CMK (cell line): ENCODE measurements at places on chromosomes 6 and 20.

- DNase-seq: no peak
These were observed 23.1 kb downstream of the SPAG4 start for GRCh38 chr20:35638751-35639150.

DNA sequence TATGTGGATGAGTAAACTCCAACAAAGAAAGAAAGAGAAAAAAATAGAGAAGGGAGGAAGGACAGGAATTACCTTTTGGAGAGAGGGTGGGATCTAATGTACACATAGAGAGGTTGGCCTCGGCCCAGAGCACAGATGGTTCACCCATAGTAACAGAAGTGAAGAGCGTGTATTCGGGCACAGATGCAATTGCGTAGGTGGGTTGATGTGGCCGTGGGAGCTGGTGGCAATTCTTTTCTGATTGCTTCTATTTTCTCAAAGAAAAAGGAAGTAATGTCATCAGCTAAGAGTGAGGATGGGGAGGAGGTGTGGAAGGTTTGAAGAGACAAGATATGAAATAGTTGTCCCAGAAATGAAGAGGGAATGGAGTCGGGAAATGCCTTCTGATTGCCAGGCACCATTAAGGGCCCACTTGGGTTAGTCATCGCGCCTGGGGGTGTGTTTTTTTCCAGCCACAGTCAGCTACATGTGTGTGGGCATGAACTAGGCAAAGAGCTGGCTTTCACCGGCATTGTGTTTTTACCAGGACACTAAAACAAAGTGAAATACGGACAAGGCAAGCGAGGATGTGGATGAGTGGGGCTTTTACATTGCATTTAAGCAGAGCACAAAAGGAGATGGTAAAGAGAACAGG is 158.7 kb downstream of the SYNE1 start:
- DNase-seq: no peak

DNA sequence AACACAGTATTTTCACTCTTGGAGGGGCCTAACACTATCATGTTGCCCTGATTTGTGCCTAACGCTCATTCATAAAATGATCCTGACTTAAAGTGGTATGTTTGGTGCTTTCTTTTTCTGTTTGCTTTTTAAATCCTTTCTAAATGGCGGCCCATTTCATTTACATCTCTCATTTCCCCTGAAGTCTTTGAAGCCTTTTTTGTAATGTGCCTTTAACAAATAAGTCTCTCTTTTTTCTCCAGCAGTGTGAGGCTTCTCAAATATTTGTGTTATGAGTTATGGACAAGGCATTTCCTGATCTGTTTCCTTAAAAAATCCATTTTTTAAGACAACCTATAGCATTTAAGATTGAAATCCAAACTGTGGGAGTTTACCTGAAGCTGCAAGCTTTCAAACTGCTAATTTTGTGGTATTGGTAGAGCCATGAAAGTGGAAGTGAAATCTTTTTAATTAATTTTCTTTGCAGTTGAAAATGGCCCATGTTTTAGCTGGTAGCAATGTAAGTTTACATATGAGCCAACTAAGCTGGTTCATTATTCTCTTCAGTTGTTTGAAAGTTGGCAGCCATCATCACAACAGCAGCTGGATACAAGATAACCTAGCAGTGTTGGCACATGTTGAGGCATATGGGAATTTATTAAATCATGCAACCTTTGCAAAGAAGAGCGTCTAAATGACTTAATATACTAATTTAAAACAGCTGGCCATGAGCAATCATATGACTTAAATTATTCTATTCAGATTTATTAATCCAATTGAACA is 469.7 kb downstream of the CDKAL1 start:
- no peak for DNase-seq

DNA sequence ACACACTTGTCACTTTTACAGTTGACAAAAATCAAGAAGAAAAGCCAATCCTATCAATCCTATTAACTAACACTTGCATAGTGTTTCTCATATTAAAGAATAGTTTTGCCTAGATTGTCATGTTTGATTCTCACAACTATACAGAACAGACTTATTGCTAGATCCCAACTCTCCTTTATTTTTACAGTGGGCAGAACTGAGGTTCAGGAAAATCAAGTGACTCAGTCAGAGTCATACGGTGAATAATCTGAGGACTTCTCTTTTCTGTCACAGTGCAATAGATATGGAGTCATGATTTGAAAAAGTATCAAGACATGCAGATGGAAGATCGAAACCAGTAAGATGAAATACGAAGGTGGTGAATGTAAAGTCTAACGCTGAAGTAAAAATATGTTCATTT is 195.1 kb upstream of the CITED2 start:
- DNase-seq: no peak

- no peak for DNase-seq
These were observed 42.5 kb downstream of the MYLIP start for GRCh38 chr6:16171400-16171799.

- no peak for DNase-seq
These were observed 28.0 kb downstream of the PSMG4 start for GRCh38 chr6:3286641-3287171.

- no peak for DNase-seq
These were observed 83.5 kb downstream of the WASF1 start for GRCh38 chr6:110095935-110096334.

GRCh38 chr6:47405273-47405672 is 72.3 kb upstream of the CD2AP start:
- no peak for DNase-seq
